Stimulated activated CD4-positive, alpha-beta T cell treated with anti-CD3 and anti-CD28 coated beads, Interleukin-4, amount 100 ng/mL, for 48 hours (primary cell): ENCODE measurements at places on chromosomes 1 and 21.

GRCh38 chr1:22297999-22298398 lies 153.7 kb upstream of the ZBTB40 start:
- no peak for DNase-seq

DNA sequence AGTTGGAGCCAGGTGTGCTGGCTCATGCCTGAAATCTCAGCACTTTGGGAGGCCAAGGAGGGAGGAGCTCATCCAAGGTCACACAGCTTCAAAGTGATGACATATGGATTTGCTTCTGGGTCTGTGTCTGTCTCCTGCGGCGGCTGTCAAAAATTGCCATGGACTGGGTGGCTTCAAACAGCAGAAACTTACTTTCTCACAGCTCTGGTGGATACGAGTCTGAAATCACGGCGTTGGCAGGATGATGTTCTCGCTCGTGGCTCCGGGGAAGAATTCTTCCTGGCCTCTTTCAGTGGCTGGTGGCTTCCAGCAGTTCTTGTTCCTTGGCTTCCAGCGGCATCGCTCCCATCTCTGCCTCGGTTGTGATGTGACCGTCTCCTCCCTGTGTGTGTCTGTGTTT lies 314.8 kb upstream of the C1orf174 start:
- no peak for DNase-seq

DNA sequence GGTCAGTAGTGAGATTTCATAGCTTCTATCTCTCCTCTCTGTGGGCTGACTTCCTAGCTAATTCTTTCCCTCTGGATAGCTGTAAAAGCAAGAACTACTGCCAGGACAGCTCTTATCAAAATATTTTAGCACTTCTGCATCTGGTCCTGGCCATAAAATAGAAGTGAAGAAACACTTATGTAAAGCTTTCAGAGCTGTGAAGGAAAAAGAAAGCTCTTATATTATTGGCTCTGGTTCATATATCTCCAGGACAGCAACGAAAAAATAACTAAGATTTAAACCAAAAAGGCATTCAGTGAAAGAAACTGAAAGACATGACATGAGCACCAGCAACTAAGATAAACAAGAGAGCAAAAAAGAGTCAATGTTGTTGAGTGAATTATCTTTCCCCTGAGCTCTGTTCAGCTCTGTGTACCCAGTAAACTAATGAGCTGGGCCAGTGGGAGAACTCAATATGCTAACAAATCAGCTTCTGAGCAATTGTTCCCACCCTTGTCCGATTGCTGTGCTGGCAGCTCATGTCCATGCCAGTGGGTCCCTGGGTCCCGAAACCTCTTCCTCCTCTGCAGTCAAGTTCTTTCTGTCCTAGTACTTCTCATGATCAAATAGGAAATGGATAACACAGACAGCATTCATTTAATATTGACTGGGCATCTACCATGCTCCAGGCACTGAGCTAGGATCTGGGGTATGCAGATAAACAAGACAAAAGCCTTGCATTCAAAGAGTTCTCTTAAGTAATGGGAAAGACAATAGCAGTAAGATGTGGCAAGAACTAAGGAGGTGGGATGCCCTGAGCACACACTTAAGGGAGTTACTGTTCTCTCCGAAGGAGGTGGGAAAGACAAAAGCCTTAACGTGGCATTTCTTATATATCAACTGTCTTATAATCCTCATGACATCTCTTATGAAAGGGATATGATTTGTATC lies 45.3 kb upstream of the MAN1A2 start:
- DNase-seq, result no peak

- no peak for DNase-seq
These were observed 166.1 kb upstream of the SAMSN1 start for GRCh38 chr21:14712121-14712715.

- DNase-seq, result no peak
These were observed 25.7 kb downstream of the CAMK1G start for GRCh38 chr1:209609041-209609790.

DNA sequence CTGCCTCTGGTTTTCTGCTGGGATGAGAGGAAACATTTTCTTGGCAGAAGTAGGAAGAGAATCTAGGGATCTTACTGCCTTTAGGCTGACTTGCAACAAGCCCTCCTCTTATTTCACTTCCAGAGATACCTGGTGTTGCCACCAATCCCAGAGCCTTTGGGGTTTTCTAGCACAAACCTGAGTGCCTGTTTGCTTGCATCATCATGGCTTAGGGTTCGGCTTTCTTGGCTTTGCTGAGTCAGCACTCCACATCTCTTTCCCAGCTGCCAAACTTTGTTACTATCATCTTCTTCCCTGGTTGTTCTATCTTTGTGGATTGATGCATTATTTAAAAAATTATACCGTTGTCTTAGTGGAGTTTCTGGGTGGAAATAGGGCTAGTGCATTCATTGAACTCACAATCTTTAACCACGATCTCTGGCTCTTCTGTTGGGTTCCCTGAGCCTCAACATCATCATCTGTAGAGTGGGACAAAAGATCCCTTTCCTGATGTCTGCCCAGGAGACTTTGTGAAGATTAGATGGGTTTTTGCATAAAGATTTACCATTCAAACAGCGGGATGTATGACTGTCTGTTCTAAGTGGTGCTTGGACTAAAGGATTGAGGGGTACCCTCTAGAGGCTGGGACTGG lies 76.6 kb upstream of the SELENON start:
- no peak for DNase-seq

- DNase-seq, result no peak
These were observed 70.6 kb downstream of the LAMC1 start for GRCh38 chr1:183093786-183094298.

GRCh38 chr1:156608981-156609380 lies 7.7 kb upstream of the GPATCH4 start:
- DNase-seq, result peak; percentile 54

DNA sequence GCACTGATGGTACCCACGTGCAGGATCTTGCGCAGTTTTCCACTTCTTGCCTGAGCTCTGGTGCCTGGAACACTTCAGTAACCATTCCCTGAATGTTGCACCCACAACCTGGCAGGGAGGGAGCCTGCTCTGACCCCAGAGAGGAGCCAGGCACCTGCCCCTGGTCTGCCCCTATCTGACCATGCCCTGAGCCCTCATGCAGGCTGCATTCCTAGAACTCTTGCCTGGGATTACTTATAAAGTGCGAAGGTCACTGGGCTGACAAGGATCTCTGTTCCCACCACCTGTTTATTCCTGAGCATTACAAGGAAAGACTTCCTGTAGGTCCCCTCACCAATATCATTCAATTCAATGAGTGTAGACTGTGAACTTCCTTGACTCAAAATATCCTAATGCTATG lies 191.9 kb upstream of the FMN2 start:
- DNase-seq, result no peak

GRCh38 chr1:191709215-191709614 lies 449.0 kb upstream of the RGS18 start:
- no peak for DNase-seq

GRCh38 chr1:110282395-110282794 lies 56.8 kb upstream of the RBM15 start:
- DNase-seq, result no peak

- no peak for DNase-seq
These were observed 55.3 kb downstream of the IGSF5 start for GRCh38 chr21:39800311-39800710.

GRCh38 chr1:29237852-29238619 lies 1.7 kb downstream of the PTPRU start:
- DNase-seq, result no peak

DNA sequence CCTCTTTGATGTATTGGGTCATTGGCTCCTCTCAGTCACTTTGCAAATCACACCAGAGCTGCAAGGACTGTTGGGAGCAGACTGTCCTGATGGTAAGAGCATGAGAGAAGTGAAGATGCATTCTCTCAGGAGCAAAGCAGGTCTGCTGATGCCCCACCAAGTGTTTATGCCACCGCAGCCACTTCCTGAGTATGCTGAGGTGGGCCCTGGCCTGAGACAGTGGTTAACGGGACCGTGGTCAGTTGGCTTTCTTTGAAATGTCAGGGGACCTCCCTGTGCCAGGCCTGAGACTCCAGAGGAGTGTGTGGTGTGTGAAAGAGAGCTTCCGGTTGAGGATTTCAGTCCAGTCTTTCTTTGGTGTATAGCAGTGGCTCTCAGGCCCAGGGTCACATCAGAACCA lies 79.4 kb downstream of the SPATA46 start:
- no peak for DNase-seq

- DNase-seq, result no peak
These were observed 30.5 kb upstream of the EFCAB14 start for GRCh38 chr1:46749404-46749803.

DNA sequence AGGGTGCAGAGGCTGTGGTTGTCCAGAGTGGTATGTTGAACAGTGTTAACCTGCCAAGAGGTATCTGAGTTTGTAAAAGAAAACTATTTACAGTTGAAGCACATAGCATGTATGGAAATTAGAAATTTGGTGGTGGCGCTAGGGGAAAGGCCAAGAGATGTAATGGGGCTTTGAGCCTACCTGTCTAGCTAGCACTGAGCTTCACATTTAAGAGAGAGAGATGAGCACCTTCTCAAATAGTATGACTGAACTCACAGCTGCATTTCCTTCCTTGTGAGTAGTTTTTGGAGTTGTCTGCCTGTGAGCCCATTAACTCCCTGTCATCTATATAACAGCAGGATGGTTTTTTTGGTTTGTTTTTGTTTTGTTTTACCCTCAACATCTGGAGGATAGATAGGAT lies 4.0 kb downstream of the CLIC4 start:
- DNase-seq, result no peak

DNA sequence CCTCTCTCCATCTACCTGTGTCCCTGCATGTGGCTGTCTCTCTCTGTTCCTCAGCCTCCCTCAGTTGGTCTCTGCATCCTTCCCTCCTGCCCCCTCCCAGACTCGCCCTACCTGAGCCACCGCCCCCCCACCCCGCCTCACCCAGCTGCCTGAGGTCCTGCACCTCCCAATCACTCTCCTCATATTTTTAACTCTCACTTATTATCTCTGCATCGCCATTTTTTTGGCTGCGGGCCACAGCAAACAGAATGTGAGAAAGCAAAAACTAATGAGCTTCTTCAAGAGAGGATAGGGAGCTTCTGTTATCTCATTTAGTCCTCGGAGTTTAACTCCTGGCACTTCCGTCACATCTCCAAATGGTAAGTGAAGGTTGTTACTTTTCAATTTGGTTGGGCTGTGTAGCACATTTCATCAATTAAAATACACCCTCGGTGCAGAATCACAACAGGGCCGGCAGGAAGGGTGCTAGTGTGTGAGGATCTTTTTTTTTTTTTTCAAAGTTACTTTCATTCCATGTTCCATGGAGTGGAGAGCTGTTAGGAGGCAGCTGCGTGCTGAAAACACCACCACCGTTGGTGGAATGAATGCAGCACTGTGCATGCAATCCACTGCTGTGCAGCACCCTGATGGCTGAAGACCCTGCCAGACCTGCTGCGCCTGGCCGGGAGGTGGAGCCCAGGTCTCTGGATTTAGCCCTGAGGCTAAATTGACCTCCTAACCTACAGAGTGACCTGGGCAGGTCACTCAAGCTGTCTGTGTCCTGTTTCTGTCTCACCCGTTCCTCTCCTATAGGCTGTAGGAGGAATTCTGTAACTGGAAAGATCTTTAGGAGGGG lies 157.2 kb upstream of the NFIA start:
- no peak for DNase-seq

DNA sequence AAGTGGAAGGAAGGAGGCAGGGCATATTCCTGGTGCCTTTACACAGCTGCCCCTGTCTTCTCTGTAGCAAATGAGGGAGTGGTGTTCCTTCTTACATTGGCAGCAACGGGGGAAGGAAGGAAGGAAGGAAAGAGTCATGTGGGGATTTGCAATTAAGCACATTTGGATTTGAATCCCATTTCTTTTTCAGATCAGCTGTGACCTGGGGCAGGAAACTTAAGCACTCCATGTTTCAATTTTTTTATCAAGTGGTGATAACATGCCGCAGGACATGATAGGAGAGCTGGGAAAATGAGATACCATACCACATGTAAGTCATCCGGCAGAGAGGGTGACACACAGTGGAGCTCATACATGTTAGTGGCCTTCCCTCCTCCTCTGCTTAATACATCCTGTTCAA lies 186.8 kb downstream of the APP start:
- no peak for DNase-seq

GRCh38 chr21:40102682-40103081 lies 235.4 kb downstream of the PCP4 start:
- no peak for DNase-seq

- DNase-seq, result peak; percentile 11
These were observed 663 bp downstream of the CAMTA1 start for GRCh38 chr1:6785728-6786505.
